ENCODE measurements at places on chromosomes 4 and X. TPM values are rescaled to one million over a fixed set of nuclear protein-coding genes. Genes with fewer than 3 reads are reported as not detected.

Gene TRIM2
- total RNA-seq = 501 TPM

Gene NBDY
- 30.6 TPM for total RNA-seq

Gene DGAT2L6
- total RNA-seq = not detected

Gene CTAG1B
- total RNA-seq = 0.65 TPM

Gene TMEM47
- 21.1 TPM for total RNA-seq

Gene CDS1
- total RNA-seq = 16.1 TPM

Gene PCSK1N
- 294 TPM for total RNA-seq

Gene SSX4
- not detected for total RNA-seq

Gene HMGN5
- 8.1 TPM for total RNA-seq

Gene ANOS1
- total RNA-seq = 15.5 TPM

Gene USP17L15
- not detected for total RNA-seq

GRCh38 chr4:21835712-21836111 lies 112.9 kb downstream of the KCNIP4 start:
- no peak for DNase-seq

DNA sequence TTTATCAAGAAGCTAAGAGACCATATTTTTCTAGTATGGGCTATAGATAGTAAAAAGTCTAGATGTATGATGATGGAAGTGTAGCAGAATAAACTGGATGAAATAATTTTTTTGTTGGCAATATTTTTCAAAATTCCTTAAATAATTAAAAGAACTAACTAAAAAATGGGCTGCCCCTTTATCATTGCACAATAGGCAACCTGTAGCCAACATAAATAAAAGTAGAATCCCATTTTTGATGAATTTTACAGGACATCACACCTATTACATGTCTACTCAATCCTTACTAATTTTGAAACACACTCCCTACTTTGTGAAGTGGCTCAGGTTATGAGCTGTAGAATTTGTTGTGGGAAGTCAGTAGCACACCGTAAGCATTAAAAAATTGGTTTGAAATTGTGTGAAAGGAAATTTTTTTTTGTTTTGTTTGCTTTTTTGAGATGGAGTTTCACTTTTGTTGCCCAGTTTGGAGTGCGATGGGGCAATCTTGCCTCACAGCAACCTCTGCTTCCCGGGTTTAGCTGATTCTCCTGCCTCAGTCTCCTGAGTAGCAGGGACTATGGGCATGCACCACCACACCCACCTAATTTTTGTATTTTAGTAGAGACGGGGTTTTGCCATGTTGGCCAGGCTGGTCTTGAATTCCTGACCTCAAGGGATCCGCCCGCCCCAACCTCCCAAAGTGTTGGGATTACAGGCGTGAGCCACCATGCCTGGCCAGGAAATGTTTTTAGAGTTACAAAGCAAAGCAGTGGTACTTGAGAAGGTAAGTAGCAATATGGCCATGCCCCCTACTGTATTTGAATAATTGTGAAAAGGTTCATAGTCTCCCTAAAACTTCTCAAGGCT lies 8.9 kb upstream of the RUFY3 start:
- no peak for DNase-seq

GRCh38 chrX:338281-338835 lies 19.8 kb upstream of the GTPBP6 start:
- DNase-seq = no peak

DNA sequence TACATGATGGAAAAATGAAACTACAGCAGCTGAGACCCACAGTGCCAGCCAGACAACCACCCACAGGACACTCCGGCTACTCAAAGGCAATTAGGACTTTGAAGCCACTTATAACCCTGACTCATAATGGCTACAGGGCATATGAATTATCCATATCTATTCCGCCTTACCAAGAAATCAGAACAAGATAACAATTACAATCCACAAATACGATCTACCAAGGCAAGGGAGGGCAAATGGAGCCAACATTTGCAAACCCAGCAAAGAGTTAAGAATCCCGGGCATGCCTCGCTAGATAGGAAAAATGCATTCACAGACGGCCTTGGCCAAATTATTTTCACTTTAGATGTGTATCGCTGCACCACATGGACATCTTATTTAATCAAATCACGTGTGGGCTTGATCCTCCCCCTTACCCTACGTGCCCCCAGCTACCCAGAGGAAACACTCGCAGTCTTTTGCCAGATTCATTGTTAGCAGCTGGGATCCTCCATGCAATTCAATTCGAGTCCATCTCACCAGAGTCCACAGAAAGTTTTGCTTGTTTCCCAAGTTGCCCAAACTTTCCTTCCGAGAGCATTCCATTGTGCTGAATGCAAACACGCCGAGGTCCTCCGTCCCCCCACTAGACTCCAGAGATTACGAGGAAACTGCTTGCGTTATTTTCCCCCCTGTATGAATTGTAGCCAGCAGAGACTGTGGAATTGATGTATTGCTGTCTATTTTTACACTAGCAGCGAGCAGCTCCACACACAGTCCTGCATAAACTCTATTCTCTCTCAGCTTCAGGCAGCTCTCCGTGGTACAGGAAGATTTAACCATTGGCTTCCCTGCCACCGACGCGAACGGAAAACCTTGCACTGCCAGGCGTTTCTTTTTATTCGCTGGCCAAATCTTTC lies 1.2 kb downstream of the PPARGC1A start:
- DNase-seq = peak; percentile 21

DNA sequence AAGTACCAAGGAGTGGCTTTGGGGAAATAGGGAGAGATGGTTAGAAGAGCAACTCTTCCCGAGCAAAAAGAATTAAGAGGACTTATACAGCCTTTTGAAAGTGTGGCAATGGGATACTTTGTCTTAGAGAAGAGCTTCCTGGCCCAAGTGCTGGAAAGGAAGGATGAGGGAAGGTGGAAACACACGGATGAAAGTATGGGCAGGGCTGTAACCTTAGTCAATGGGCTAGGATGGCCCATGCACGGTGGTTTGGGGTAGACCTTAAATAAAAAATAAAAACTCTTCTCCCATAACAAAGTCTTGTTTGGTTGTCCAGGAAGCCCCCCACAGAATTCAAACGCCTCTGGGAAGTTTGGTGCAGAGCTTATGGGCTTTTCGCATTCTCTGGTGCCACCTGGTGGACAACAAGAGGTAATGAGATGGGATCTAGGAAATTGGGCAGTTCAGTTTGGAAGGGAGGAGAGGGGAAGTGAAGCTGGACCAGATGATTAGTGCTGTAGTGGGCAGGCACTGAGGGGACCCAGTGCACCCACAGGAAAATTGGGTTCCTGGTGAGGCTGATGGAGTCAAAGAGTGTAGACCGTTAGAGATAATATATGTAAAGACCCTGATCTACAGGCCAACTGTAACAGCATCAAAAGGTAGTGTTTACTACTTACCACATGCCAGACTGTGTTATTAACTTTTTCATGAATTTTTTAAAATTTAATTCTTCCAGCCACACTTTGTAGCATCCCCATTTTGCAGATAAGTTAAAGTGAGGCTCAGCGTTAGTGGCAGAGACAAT lies 13.8 kb upstream of the ENOX2 start:
- peak; percentile 21 for DNase-seq

DNA sequence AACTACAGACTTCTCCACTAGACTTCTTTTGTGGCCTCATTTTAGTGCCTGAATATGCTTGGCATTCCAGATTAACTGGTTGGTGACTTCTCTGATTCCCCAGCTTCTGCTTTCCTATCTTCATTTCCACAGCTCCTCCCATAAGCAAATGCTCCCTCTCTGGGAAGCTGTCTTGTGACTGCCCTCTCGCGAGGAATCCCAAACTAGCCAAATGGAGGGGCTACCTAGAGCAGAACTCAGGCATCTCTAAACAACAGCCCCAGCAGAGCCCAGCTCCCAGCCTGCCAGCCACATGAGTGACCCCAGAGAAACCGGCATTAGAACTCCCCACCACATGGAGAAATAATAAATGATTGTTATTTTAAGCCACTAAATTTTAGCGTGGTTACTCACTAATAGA lies 7.6 kb upstream of the VEGFD start:
- DNase-seq = no peak

GRCh38 chr4:147570616-147571015 lies 46.6 kb upstream of the TMEM184C start:
- DNase-seq = no peak

- no peak for DNase-seq
These were observed 61.3 kb downstream of the CHRDL1 start for GRCh38 chrX:110734271-110734670.

- DNase-seq = no peak
These were observed 300.4 kb upstream of the BMP3 start for GRCh38 chr4:80730158-80730557.

DNA sequence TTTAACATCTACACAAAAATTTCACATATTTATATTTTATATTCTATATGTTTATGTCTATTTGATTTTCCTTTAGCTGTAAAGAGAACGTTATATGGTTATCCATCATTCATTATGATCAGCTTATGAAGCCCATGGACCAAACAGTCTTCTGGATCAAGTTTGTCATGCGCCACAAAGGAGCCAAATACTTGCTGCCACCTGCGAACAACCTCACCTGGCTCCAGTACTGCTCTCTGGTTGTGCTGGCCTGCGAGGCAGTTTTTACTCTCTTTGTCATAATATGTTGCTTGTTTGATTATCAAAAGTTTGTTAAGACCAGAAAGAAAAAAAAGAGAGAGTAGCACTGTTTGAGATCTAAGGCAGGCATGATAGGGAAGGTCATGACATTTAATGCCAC lies 38.2 kb downstream of the UGT2B7 start:
- DNase-seq = no peak

DNA sequence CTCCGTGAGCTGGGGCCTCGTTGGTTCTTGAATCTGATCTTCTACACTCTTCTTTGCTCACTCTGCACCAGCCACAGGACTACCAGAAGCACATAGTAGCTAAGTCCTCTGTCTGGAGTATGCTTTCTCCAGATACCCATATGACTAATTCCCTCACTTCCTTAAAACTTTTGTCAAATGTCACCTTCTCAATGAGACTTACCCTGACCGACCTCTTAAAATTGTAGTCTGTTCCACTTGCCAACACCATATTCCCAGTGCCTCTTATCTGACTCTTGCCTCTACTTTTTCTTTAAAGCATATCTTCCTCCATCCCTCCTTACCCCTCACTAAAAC lies 10.0 kb downstream of the PARM1 start:
- DNase-seq = no peak

DNA sequence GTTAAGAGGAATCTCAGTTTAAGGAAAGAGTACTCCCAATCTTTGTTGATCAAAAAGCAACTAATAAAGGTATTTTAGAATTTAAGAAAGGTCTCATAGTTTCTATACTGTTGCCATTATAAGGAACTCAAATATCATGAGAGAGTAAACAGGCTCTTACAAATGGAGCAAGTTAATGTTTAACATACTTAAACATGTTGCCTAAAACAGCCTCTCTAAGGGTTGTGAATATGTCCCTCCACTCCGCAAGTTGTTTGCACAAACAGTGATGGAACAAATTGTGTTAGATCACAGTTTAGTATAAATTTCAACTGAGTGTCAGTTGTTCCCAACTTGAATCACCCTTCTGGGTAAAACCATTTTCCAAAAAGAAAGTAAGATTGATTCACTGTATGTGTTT lies 1678.3 kb downstream of the PCDH19 start:
- no peak for DNase-seq

DNA sequence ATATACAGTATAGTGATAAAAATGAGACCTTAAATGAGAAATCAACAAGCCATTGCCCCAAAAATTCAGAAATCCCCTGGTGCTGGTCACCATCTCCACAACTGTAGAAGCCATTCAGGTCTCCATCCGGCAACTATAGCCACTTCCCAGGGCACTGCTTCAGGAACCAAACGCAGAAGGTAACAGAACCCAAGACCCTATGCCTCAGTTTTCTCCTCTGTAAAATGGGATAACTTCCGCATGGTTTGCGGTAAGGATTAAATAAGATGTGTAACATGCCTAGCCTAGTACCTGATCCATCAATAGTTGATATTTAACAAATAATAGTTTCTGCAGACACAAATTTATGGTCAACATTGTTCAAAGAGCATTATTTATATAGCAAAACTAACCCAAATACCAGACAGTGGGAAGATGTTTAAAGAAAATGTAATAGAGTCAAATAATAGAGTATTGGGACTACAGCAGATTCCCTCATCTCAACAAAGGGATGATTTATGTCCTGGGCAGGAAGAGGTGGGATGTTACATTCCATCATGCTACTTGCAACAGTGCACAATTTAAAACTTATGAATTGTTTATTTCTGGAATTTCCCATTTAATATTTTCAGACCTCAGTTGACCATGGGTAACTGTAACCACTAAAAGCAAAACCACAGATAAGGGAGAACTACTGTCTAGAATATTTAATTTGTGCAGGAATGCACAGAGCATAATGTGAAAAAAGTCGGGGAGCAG lies 30.0 kb downstream of the IRF2 start:
- no peak for DNase-seq

- DNase-seq = no peak
These were observed 31.3 kb upstream of the ASMTL start for GRCh38 chrX:1483843-1484637.

- no peak for DNase-seq
These were observed 120.5 kb downstream of the HS6ST2 start for GRCh38 chrX:132837967-132838366.

- DNase-seq = no peak
These were observed 78.8 kb downstream of the RLIM start for GRCh38 chrX:74535408-74536151.

GRCh38 chr4:71913275-71913674 lies 118.5 kb upstream of the NPFFR2 start:
- DNase-seq = no peak

GRCh38 chr4:15982842-15983524 lies 20.0 kb upstream of the FGFBP2 start:
- DNase-seq = no peak

- no peak for DNase-seq
These were observed 252.9 kb upstream of the SMIM31 start for GRCh38 chr4:164501074-164501473.

GRCh38 chr4:11894221-11894620 lies 465.5 kb upstream of the HS3ST1 start:
- no peak for DNase-seq

GRCh38 chr4:113008716-113009115 lies 40.7 kb upstream of the ANK2 start:
- DNase-seq = no peak

- DNase-seq = no peak
These were observed 23.7 kb downstream of the FAM114A1 start for GRCh38 chr4:38891051-38891983.

DNA sequence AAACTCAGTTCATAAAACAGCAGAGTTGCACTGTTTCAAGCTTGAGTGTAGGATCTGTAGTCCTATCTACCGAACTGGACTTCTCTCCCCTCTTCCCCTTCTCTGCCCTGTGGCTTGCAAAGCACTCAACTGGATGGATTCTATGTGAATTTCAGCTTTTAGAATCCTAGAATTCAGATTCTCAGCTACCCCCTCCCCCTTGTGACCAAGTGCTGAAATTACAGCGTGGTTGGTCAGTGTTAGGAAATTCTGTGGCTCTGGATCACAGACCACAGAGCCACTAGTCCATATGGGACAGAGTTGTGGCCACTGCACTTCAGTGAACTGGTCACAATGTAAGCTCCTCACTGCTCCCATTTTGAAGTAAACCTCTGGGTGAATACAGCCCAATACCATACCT lies 64.6 kb upstream of the TRPC5 start:
- peak; percentile 13 for DNase-seq

- DNase-seq = peak; percentile 31
These were observed 209.1 kb upstream of the JADE1 start for GRCh38 chr4:128600410-128600809.

GRCh38 chrX:66018585-66019309 lies 21.1 kb downstream of the VSIG4 start:
- DNase-seq = no peak

- DNase-seq = no peak
These were observed 48.6 kb downstream of the DCLK2 start for GRCh38 chr4:150126864-150127203.

- no peak for DNase-seq
These were observed 42.9 kb downstream of the FNIP2 start for GRCh38 chr4:158811704-158812103.

GRCh38 chr4:188082796-188083195 lies 26.6 kb downstream of the TRIML2 start:
- DNase-seq = no peak
